ENCODE measurements at places on chromosomes 3 and 15.

DNA sequence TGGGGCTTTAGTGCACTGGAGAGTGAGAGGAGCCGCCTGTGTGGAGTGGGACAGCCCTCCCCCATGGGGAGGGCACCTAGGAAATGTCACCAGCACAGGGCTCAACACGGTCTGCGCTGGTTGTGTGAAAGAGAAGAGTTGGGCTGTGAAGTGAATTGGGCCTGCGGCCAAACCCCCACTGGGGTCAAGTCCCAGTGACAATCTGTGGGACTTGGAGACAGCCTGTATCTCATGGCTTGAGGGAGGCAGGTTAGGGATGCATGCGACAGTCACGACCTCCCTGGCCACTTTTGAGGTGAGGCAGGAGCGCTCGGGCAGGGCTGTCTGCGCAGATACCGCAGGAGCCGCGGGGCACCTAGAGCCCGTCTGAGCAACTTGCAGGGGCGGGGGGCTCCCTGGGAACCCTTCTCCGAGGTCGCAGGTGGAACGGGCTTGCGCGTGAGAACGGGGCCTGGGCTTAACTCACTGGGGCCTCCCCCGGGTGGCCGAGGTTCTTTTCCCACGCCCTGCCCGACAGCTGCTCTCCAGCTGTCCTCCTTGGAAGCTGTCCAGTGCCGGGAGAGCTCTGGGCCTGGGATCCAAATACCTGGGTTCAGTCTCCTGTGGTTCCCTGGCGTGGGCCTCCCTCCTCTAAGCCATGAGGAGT, 77.4 kb downstream of the SNRK start:
- DNase-seq, result peak; percentile 53

- DNase-seq, result peak; percentile 78
These were observed 18.3 kb downstream of the TGM4 start for GRCh38 chr3:44892689-44893088.

GRCh38 chr15:88661761-88662556, 23.1 kb downstream of the ISG20 start:
- no peak for DNase-seq

- no peak for DNase-seq
These were observed 53.6 kb upstream of the DCLK3 start for GRCh38 chr3:36817806-36818533.

DNA sequence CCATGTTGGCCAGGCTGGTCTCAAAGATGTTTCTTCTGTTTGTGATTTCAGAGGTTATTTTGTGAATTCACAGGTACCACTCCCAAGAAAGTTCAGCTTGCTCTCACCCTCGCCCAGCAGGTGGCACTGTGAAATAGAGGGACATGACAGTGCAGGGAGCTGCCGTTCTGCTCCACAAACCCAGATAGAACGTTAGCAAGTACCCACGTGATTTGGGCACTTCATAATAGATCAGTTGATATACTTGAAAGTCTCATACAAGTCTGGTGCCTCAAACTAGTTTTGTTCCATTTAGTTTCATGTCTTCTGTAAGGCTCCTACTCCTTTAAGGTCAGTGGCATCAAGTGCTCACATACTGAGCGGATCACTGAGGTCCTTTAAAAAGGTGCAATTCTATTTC, 45.5 kb downstream of the FILIP1L start:
- peak; percentile 82 for DNase-seq

DNA sequence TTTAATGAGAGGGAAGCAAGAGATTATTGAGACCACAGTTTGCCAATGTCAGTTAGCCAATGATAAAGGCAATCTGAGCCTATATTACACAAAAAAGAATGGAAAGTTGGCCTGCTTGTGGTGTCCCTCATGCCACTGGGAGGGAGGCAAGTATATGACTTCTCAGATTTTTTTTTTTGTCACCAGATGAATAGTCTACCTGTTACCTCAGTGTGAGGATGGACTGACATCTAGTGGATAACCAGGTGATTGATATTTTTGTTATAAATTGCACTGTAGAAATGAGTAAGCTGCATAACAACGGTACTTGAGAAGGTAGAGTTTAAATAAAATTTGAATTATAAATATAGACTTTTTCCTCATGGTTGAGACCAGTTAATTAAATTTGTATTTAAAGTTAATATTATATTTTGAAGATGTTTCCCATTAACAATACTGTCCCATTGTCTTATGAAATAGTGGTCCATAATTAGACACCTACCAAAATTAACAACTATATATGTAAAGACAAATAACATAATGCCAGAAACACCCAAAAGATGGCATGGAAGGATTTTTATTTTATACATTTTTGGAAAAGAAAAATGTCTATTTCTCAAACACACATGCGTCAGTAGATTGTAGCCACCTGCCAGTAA, 237.8 kb upstream of the GADL1 start:
- DNase-seq, result peak; percentile 74

- DNase-seq, result no peak
These were observed 14.9 kb downstream of the SPINT1 start for GRCh38 chr15:40858706-40859105.

DNA sequence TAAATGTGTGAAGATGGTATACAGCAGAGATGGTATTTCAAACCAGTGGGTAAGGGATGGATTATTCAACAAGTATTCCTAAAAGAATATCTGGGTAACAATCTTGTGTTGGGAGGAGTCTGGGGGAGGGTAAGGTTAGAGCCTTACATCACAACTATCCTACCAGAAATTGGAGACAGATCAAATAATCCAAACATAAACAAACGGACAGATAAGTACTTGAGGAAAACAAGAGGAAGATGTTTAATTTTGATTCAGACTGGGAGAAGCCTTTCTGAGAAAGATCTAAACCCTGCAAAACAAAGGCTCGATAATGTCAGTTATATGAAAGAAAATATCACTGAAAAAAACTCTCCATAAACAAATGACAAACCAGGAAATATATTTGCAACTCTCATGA, 77.9 kb downstream of the SLC9A9 start:
- peak; percentile 19 for DNase-seq

DNA sequence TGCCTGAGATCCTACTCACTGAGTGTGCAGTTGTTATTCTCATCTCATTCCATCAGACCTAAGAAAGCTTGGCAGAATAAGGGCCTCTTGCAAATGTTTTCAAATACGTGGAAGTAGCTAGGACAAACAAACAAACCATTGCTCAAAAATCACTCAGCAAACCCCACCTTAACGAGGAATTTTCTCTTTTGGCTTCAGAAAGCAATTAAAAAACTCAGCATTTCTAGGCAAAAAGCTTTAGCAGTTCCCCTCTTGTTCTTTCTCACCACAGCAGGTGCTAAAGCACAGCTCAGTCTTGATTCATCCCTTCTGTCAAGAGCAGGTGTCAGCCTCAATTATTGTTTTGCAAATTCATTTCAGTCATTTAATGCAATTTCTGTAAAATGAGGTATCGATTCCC, 58.6 kb upstream of the NUDT16 start:
- DNase-seq, result no peak

DNA sequence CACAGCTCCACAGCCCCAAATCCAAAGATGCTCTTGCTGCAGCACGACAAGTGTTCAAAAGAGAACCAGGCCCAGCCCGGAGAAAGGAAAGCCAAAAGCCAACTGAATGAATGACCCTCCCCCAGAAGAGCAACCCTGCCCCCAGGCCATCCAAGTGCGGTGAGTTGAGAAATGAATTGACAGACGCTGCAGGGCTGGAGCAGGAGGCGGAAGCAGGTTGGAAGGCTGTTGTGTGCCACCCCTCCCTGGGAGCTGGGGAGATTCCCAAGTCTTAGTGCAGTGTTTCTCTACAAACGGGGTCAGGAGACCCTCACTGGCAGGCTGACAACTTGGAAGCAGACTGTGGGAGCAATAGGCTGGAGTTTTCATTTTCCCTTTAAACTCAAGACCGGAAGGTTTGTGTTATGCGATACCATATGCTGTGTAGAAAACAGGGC, 3.5 kb upstream of the SPTBN5 start:
- DNase-seq, result no peak

DNA sequence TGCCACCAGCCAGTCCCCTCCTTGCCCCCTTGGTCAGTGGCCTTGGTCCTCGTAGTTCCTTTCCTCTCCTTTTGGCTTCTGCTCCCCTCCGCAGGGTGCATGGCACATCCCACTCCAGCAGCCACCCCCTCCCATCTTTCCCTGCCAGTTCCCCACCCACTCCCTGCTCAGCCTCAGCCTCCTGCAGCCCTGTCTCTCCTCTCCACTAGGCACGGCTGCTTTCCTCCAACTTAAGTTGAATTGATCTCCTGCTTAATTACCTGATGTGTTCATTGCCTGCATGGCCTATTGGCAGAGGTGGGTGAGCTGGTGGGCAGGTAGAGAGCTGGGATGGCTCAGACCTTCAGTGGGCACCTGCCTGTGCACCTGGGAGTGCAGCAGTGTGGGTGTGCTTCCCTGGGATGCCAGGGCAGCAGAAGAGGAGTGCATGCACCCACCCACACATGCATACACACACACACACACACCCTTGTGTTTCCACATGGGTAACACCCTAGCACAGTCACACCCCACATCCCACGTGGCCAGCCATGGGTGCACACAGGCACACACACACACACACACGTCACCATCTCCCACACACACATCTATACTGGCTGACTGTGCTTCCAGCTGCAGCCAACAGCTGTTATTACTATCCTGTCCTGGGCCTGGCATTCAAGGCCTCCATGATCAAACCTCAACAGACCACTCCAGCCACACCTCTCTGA, 30.9 kb downstream of the C3orf18 start:
- DNase-seq, result peak; percentile 55

DNA sequence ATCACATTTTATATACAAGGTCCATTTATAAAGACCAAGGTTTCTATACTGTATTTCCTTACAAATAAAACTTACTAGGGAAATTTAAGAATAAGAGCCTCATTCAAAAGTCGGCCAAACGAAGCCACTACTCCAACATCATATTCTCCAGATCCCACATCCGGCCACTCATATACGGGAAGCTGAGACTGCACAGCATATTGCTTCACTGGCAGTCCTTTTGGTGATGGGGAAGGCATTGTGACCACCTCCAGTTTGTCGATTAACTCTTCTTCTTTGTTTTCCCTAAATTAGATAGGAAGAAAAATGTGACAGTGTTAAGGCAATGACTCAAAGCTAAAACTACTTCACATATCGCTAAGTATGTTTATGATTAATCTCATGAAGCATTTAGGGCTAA, 2.7 kb downstream of the MTFMT start:
- no peak for DNase-seq

DNA sequence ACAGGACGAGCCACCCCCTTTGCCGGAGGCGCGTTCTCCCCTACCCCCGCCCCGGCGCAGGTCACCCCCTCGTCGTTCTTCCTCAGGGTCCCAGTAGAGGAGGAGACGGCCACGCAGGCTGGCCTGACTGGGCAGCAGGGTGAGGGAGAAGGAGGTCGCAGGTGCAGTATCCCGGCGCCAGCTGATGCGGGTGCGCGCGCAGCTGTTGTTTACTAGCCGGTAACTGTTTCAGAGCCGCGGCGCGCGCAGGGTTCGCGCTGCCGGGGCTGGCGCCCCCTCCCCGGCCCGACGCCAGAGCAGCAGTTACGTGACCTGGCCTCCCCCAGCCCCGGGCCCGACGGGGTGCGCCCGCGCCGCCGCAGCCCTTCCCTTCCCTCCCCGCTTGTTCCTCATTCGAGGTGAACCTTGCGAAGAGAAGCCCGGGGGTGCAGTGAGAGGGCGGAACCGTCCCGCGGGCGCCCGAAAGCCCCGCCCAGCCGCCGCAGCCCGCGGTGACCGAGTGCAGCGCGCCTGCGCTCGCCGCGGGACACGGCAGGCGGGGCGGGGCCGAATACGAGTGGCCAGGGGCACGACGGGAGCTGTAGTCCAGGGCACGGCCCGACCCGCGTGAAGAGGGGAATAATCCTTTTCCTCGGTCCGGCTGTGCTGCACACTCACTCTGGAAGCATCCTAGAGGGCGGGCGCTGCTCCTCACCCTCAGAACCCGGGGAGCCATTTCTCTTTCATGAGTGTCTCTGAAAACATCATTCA, at the start of gene SLC12A6:
Gene SLC12A6, minus strand, starts transcription at position 225 of the 750 bp plus-strand sequence. CDS start 1,101 bp downstream, outside the sequence.
- peak; percentile 92 for DNase-seq

DNA sequence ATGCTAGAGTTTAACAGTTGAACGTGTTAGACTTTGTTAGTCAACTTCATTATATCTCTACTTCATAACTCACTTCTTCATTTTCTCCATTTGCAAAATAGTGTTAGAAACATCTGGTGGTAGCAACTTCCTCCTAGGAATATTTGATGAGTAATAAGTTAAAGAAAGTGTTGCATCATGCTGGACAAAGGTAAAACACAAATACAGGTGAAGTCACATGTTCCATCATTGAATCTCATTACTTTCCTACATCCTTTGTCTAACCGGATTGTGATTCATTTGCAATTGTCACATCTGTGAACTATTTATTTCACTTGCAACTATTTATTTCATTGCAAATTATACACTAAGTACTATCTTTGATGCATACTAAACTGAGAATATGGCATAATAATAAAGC, 186.5 kb downstream of the TUSC7 start:
- DNase-seq, result no peak

DNA sequence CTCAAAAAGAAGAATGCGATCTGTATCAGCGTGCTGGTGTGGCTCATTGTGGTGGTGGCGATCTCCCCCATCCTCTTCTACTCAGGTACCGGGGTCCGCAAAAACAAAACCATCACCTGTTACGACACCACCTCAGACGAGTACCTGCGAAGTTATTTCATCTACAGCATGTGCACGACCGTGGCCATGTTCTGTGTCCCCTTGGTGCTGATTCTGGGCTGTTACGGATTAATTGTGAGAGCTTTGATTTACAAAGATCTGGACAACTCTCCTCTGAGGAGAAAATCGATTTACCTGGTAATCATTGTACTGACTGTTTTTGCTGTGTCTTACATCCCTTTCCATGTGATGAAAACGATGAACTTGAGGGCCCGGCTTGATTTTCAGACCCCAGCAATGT, 1.3 kb downstream of the P2RY1 start:
- DNase-seq, result no peak

GRCh38 chr3:128665362-128666021, 14.9 kb upstream of the RPN1 start:
- no peak for DNase-seq

DNA sequence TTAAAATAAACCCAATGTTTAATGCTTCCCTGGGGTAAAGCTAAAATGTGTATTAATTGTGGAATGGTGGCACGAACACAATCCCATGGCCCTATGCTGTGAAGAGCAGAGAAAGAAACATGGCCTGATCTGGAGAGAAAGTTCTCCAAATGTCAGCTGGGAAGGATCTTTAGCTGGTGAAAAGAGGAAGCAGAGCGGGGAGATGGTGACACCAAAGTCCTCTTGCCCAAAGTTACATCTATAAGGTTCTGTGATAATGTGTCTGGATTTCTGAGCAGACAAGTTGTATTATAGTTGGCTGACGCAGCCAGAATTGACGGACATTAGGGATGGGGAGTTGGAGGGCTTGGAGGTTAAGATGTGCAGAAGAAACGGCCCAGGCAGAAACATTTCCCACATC, 196.2 kb downstream of the CHST2 start:
- no peak for DNase-seq

DNA sequence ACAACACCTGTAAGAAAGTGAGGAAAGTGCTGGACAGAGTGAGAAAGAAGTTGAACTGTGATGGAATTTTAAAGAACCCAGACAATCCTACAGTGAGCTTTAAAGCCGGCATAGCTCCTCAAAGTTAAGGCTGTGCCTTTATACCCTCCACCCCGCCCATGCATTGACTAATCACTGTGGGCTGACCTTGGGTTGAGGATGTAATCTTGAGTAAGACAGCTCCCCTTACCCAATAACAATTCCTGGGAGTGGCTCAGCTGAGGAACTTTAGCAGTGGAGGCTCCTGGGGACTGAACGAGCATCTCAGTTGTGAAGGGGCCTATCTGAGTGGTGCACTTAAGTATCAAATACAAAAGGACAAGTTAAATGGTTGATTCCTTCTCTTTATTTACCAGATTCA, 35.7 kb upstream of the ZNF770 start:
- peak; percentile 6 for DNase-seq

- DNase-seq, result peak; percentile 96
These were observed at the start of gene ZBTB38 for GRCh38 chr3:141368062-141368924. ZBTB38 (plus strand) TSS chr3:141368504; CDS start chr3:141442389, 73,885 bp downstream.

- DNase-seq, result no peak
These were observed 65.5 kb upstream of the ADAMTSL3 start for GRCh38 chr15:83588441-83588840.
